ENCODE measurements at places on chromosomes 13 and 19. TPM values are rescaled to one million over a fixed set of nuclear protein-coding genes. Genes with fewer than 3 reads are reported as not detected.

DNA sequence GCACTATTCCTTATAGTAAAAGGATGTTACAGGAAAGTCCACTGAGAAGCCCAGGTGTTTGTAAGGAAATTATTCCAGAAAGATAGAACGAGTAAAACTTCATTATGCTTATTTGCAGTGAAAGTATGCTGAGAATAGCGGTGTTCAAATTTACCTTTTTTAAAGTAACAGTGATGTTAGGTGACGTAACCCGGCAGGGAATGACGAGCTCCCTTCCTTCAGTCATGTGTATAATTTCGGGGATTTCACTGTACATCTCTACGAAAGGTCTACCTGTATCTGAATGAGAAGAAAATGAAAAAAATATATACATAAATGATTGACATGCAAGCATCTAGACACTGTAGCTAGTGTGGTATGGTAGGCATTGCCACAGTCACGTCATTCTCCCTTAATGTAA is 56.9 kb downstream of the FLT1 start:
- DNase-seq, result no peak

- no peak for DNase-seq
Measured at GRCh38 chr13:107066355-107066754, 498.4 kb upstream of the ARGLU1 start.

GRCh38 chr13:114269281-114269770 is 12.1 kb upstream of the UPF3A start:
- no peak for DNase-seq

DNA sequence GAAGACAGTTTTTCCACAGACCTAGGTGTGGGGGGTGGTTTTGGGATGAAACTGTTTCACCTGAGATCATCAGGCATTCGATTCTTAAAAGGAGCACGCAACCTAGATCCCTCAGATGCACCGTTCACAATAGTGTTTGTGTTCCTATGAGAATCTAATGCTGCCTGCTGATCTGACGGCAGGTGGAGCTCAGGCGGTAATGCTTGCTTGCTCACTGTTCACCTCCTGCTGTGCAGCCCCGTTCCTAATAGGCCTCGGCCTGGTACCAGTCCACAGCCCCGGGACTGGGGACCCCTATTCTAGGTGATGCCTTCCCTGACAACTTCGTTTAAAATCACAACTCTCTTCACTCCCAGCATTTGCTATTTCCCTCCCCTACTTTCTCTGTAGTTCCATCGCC is 149.6 kb downstream of the IER2 start:
- DNase-seq, result no peak

DNA sequence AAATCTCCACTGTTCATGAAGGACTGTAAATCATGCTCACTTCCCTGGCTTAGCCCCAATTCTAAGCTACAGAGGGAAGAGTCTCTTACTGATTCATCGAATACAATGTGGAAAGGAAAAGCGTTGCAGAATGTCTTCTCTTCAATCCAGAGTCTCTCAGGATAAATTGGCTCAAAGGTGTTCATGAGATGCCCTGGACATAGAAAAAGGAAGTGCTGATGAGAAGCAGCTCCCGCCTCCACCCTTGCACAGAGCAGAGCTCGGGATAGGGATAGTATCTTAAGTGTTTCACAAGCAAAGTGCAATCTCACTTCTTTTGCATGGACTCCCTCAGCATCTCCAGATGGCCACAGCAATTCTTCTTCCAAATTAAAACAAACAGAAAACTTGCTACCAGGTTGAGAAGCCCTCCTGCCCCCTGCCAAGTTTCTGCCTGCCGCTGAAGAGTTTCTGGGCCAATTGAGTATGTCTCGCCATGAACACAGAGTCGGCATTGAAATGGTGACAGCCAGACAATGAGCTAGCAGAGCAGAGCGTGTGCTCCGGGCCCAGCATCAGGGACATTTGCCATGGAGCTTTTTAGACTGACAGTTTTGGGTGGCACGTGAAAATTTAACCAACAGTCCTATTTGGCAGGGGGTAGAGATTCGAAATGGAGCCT is 85.7 kb downstream of the C13orf42 start:
- DNase-seq, result no peak

- no peak for DNase-seq
Measured at GRCh38 chr13:50140153-50140552, 124.9 kb downstream of the KCNRG start.

DNA sequence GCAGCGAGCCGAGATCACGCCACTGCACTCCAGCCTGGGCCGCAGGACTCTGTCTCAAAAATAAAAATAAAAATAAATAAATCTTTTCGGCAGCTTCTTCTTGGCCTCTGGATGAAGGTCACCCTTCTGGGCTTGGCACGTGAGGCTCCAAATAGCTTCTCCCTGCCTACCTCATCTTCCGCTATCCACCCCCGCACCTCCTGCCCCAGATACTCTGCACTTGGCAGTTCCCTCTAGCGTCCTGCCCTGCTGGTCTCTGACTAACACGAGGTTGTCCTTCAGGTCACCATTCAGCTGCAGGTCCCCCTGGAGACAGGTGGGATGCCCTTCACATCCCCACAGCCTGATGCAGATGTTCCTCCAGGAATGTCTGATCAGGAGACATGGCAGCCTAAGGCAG is 8.5 kb upstream of the CCL25 start:
- DNase-seq, result no peak

GRCh38 chr13:102805680-102806079 is 6.8 kb downstream of the BIVM start:
- DNase-seq, result no peak

- peak; percentile 82 for DNase-seq
Measured at GRCh38 chr19:1657746-1658145, 5.3 kb upstream of the TCF3 start.

- peak; percentile 59 for DNase-seq
Measured at GRCh38 chr13:80341756-80342370, 937 bp upstream of the SPRY2 start.

GRCh38 chr13:79222427-79223205 is 183.4 kb downstream of the RBM26 start:
- no peak for DNase-seq

DNA sequence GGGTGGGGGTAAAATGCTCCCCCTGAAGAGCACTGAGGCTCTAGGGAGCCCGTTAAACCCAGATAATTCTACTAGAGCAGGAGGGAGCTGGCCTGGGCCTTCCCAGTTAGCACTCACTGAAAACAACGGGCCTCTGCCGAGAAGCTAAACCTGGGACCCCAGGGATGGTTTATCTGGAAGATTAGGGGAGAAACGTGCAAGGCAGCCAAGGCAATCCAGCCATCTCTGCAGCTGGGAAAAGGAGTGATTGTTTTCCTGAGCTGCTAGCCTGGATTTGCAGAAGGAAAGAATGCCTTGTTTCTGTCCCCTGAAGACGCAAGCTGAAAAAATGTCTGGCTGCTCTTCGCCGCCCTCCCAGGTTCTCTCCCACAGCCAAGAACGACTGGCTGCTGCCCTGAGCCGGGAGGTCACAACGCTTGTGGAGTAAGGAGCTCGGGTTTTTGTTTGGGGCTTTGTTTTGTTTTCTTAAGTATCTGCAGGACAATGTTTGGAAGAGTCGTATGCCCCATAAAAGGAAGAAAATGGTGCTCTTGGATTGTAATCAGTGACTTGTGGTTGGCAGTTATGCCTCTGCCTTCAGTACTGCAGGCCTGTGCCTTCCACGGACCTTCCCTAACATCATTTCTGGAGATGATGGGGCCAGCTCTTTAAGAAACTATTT is 31.5 kb downstream of the COL4A2 start:
- peak; percentile 65 for DNase-seq

DNA sequence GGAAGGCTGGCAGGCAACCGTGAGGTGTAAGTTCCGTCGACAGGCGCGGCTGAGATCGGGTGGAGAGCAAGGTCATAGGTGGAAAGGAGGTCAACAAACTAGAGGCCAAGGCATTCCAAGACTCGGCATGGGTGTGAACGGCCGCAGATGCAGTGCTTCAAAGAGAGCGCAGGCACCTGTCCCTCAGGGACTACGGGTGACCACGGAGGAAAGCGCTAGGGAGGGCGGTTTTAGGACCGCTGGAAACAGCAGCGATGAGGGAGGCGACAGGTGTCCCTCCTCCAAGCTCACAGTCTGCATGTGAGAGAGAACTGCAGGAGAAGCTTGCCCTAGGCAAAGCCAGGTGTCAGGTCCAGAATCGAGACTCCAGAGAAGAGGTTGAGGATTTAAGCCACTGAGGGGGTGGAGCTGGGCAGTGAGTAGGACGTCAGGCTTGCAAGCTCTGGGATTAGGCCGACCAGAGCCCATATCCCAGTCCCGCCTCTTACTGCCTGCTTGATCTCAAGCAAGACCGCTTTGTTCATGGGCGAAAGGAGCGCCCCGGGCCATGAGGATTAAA is 1.6 kb upstream of the MLNR start:
- no peak for DNase-seq

DNA sequence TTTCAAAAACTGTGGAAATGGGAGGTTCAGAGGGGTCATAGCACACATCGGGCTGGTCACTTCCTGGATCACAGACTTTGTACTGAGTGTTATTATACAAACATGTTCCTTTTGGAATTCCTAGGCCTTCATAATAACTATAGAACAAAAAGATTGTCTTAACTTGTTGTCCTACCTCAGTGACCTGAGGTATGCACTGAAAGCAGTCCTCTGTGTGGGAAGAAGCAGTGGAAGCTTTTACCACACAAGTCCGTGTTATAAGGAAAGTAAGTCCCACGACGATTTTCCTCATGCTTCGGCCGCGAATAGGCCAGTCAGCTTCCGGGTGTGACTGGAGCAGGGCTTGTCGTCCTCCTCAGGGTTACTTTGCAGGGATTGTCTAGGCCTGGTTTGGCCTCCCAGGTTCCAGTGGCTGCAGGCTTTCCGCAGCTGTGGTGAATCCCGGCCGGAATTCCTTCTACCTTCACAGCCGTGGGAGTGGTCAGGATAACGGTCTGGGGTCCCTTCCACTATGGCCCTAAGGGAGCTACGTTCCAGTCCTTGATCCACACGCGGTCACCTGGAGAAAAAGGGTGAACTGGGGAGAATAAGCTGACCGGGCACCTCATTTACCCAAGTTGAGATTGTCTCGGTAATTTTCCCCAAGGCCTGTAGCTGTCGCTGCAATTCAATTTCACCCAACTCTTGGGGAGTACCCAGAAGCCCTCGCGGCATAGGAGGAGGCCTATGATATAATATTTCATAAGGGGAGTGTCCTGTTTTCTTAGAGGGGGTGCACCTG is 16.0 kb downstream of the NAPSA start:
- no peak for DNase-seq

- DNase-seq, result no peak
Measured at GRCh38 chr13:102697929-102698648, 3.2 kb upstream of the METTL21C start.

GRCh38 chr19:14107581-14108461 is 9.7 kb downstream of the PRKACA start:
- DNase-seq, result no peak

DNA sequence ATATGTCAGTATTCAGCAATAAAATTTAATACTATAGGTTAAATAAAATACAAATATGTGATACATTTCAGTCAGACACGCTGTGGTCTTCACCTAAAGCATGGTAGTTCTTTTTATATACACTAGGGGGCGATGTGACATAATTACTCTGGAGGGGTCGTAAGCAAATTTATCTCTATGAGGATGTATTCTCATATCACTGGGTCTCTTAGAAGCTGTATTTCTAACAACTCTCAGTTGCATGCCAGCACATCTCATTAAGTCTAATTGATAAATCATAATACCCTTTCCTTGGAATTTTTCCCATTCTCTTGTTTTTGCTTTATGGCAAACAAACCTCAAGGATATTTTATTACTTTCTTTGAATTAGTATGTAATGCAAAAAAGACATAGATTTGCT is 3.9 kb upstream of the PCDH17 start:
- no peak for DNase-seq

DNA sequence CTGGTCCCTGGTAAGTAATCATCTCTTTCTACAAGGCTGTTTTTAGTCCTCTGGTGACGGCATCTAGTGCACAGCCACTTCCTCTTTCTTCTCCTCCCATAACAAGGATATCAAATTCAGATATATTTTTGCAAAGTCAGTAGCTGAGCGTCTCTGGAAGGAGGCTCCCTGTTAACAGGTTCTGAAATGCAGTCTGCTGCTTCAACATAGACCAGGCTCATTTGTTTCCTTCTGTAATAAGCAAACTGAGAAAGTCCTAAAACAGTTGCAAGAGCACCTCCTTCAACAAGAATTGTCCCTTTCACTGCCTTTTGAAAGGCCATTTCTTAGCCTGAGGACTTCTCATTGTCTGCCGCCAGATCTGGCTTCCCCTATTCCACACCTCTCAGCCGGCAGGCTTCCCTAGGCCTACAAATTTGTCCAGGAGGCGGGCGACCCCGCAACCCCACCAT is 7.4 kb upstream of the ZSCAN5A start:
- DNase-seq, result no peak

GRCh38 chr19:6058518-6059201 is 51.6 kb downstream of the RFX2 start:
- peak; percentile 43 for DNase-seq

- DNase-seq, result no peak
Measured at GRCh38 chr19:38488776-38489481, 55.4 kb downstream of the RYR1 start.

DNA sequence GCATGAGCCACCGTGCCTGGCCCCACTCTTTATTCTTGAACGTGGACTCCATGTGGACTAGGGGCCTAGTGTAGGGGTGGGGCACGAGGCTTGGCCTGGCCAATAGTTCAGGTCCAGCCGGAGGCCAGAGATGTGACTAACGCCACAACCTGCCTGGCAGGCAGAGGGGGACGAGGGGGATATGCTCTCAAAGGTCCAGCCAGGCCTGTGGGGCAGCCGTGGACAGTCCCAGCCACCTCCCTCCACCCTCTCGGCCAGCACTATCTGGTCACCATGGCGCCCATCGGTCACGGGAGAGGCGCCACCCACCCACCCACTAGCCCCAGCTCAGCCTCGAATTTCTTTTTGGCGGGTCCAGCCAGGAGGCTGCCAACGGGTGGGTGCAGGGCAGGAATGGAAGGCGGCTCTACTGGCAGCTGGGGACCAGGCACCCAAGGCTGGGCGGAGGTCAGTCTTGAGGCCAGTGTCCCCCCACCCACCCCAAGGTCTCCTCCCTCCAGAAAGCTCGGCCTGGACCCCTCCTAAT is 2.2 kb upstream of the CERS1 start:
- DNase-seq, result no peak

GRCh38 chr19:39236527-39236926 is 8.3 kb downstream of the IFNL3 start:
- no peak for DNase-seq

The LRRC4B gene
- 4.7 TPM for total RNA-seq

The RTBDN gene
- total RNA-seq, result not detected

The KLK15 gene
- total RNA-seq, result not detected

The KCNJ14 gene
- total RNA-seq, result 1.5 TPM

The ECSIT gene
- 43.7 TPM for total RNA-seq

The CCDC9 gene
- 37.2 TPM for total RNA-seq
